ENCODE measurements at places on chromosomes 11 and 22.

- no peak for DNase-seq
These were observed 120.4 kb upstream of the GRIA4 start for GRCh38 chr11:105489446-105489845.

DNA sequence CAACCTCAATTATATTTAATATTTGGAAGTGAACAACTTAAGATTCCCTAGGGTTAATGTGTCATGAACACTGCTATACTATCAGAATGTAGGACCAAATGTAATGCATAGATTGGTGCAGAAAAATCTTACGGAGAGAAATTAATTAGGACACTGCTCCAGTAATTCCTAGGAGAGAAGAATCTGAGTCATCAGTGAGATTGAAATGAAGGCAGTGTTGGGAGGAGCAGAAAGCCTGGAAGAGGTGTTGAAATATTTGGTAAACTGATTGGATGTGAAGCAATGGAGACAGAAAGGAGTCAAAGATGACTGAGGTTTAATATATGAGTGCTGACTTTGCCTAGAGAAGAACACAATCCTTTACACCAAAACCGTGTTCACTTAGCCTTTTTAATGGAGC lies 836.0 kb downstream of the FAM181B start:
- DNase-seq = no peak

- no peak for DNase-seq
These were observed 19.2 kb downstream of the OR52E1 start for GRCh38 chr11:5088556-5088955.

DNA sequence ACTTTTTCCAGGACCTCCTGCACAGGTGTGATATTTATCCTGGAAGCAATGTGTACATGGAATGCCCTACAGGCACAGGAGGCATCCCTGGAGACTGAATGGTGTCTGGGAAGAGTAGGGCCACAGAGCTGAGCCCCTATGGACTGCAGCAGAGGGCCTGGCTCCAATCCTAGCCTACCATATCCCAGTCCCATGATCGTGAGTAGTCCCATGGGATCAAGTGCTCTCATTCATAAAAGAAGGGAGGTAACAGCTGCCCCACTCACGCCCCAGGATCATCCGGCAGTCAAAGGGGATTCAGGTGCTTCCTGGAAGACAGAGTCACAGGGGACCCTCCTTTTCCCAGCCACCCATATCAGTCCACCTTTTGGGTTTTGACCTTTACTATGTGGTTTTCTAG lies 24.0 kb downstream of the ANKK1 start:
- no peak for DNase-seq

GRCh38 chr11:11570823-11571222 lies 51.0 kb downstream of the GALNT18 start:
- no peak for DNase-seq

- DNase-seq = no peak
These were observed 319.2 kb upstream of the ARHGAP42 start for GRCh38 chr11:100367892-100368291.

GRCh38 chr22:29658176-29658575 lies 54.7 kb downstream of the NF2 start:
- DNase-seq = no peak

- DNase-seq = no peak
These were observed 18.5 kb downstream of the ENDOD1 start for GRCh38 chr11:95108159-95108611.

DNA sequence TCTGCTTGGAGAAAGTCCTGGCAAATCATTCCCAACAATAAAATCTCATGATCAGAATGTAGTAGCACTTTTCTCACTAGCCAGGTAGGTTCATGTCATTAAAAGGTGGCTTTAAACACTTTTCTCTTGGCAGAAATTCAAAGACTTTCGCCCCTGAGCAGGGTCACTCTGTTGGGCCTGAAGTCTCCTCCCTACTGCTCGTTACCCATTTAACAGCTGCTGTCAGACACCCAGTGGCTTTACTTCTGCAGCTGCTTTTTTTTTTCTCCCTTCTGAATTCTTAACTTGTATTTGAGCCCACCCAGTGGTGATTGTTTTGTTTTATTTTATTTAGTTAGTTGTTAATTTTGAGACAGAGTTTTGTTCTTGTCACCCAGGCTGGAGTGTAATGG lies 25.0 kb downstream of the ARHGAP8 start:
- no peak for DNase-seq

- no peak for DNase-seq
These were observed 218.2 kb upstream of the CCDC179 start for GRCh38 chr11:23078289-23078971.

GRCh38 chr11:17476317-17477083 lies at the start of gene ABCC8:
ABCC8 (minus strand) TSS chr11:17476845; CDS start chr11:17476776, 69 bp downstream.
- no peak for DNase-seq

DNA sequence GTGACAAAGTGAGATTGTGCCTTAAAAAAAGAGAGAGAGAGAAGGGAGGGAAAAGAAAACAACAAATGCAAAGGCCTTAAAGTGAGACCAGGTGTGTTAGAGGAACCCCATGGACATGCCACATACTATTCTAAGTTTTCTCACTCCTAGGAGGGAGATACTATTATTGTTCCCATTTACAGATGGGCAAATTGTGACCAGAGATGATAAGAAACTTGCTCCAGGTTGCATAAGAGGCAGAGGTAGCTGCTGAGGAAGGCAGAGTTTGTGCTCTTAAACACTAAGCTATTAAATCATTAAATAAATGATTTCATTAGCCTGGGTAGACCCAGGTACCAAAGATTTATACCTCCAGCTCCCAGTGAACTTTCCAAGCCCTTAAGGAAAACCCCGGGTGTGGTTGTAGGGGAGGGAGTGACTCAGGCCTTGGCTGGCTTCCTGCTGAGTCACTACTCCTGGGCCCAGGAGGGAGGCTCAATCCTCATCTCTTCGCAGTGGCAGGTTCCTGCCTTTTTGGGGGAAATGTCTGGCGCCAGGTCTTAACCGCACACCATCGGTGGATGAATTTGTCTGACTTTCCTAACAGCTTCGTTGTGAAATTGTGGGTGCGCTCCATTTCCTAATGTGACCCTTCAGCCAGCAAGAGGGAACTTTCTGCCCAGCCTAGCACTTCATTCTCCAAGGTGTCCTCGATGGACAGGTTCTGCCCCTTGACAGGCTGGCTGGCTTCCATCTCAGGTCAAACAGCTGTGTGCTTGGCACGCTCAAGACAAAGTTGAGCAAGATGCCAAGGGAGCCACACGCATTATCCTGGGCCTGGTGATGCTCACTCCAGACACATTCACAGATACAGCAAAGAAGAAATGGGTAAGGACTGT lies 33.4 kb upstream of the PTPRJ start:
- DNase-seq = no peak

GRCh38 chr22:48393885-48394284 lies 1433.8 kb downstream of the BRD1 start:
- no peak for DNase-seq

GRCh38 chr11:31262761-31263160 lies 106.8 kb downstream of the DCDC1 start:
- no peak for DNase-seq

- DNase-seq = no peak
These were observed 2.3 kb downstream of the CHKA start for GRCh38 chr11:68118706-68119448.

GRCh38 chr11:45288339-45288738 lies 2.2 kb upstream of the SYT13 start:
- no peak for DNase-seq

DNA sequence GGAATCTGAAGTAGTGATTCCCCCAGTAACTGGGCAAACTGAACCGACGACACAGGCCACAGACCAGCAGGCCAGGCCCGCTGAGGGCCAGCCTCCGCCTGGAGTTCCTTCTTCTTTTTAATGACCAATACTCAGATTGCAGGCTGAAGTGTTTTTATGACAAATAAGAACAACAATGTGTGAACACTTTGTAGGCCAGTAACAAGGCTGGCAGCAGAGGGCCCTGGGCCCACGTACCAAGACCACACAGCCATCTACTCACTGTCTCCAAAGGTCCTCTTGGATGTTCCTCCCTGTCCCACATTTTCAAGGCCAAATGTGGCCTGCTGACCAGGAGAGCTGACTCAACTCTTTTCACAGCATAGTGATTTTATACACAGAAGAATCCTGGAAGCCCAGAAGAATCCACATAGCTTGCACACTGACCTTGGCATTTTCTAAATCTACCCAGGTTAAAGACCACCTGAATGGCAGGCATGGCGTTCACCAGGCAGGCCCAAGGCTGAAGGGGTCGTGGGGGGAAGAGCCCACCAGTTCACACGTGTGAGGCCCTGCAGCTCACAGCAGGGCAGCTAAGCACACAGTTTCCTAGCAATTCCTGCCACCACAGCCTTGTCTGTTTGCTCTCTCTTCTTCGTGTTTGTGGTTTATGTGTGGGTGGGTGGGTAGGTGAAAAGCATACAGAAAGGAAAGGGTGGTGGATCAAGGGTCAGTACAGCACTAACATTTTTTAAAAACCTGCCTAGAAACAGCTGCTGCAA lies 13.3 kb downstream of the SMCO4 start:
- no peak for DNase-seq

- no peak for DNase-seq
These were observed 571.4 kb upstream of the FAT3 start for GRCh38 chr11:91653079-91653754.

GRCh38 chr11:78257654-78258053 lies 68.9 kb downstream of the USP35 start:
- DNase-seq = no peak

DNA sequence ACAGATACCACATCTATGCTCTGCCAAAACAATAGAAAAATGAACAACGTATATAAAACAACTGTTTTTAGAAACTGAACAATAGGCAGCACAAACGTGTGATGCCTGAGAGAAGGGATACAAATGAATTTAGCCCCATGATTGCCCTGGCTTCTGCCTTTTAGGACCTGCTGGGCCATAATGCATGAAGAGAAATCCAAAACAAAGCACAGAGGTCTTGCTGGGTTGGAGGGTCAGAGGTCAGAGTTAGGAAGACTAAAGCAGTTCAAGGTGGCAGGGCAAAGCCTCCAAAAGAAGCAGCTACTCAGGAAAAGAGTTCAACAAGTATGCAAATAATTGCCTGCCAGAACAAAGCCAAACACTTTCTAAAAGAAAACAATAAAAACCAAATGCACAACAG lies 138.5 kb downstream of the TTC28 start:
- no peak for DNase-seq

DNA sequence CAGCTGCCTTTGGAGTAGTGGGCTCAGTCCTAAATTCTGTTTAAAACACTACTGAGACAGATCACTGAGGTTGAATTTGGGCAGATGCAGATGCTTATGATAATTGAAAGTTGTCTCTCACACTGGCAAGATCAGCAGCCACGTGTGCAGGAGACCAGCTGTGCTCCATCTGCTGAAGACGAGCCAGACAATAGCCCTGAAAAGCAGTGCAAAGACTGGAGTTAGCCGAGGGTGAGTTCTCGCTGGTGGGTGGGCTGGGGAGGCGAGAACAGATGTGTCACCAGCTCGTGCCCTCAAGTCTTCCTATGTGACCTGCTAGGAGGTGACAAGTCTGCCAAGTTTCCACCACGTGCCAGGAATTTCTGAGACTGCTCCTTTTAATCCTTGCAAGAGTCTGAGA lies 661.3 kb upstream of the B3GAT1 start:
- DNase-seq = no peak

GRCh38 chr11:27812341-27812740 lies 112.1 kb upstream of the BDNF start:
- DNase-seq = no peak

GRCh38 chr22:28116219-28116673 lies 197.2 kb upstream of the PITPNB start:
- no peak for DNase-seq

DNA sequence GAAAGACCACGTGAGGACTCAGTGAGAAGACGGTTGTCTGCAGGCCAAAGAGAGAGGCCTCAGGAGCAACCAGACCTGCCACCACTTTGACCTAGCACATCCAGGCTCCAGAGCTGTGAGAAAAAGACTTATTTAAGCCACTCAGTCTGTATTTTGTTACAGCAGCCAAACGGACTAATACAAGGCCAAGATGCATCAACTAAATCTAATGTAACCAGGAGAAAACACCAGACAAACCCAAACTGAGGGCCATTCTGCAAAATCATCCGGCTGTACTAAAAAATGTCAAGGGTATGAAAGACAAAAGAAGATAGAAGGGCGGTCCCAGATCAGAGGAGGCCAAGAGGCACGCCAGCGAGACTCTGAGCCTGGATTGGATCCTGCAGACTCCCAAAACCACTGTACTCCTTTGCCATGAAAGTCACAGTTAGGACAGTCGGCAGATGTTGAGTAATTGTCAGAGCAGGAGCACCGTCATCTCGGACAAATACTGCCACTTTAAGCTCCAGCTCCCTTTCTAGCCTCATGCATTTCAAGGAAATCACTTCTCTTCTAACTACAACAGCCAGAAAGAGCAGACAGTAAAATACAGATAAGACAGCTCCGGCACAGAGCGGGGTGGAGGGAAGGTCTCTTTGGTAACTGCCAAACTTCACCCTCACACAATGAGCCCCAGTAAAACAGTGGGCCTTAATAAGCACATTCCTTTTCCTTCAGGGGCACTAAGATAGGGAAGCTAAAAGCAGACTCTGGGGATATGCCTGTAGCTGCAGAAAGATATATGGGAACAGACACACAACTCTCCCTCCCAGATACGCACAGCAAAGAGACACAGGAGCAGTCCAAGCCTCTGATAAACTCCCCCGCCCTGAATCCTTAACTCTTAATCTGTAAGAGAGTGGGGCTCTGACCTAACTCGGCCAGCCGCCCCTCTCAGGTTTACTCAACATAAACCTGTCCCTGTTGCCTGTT lies 3.5 kb upstream of the ZP1 start:
- DNase-seq = no peak

GRCh38 chr22:23531966-23532705 lies 48.0 kb downstream of the IGLL1 start:
- DNase-seq = no peak

- DNase-seq = no peak
These were observed 16.7 kb upstream of the SYT12 start for GRCh38 chr11:67006029-67006884.

GRCh38 chr22:46815896-46816731 lies 53.7 kb downstream of the TBC1D22A start:
- DNase-seq = no peak

GRCh38 chr22:36727927-36728488 lies 24.5 kb upstream of the CACNG2 start:
- no peak for DNase-seq

- DNase-seq = no peak
These were observed 18.5 kb upstream of the TMEM184B start for GRCh38 chr22:38291201-38291777.

DNA sequence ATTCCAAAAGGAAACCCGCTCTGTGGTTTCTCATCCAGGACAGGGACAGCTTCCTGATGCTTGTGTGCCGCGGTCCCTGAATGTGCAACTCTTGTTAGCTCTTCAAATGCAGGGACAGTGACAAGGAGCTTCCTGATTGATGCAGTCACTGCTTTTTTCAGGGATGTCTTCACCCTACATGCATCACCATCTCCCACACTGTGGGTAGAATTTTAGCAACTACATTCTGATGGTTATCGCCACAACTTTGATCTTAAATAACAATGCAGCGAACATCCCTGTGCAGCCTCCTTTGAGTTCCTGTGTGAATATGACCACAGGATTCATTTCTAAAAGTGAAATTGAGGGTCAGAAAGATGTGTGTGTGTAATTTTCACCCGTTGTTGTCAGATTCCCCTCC lies 115.0 kb downstream of the GGTLC2 start:
- DNase-seq = no peak

Measured in activated CD4-positive, CD25-positive, alpha-beta regulatory T cell (primary cell).